ENCODE measurements at places on chromosomes 12 and 14.

DNA sequence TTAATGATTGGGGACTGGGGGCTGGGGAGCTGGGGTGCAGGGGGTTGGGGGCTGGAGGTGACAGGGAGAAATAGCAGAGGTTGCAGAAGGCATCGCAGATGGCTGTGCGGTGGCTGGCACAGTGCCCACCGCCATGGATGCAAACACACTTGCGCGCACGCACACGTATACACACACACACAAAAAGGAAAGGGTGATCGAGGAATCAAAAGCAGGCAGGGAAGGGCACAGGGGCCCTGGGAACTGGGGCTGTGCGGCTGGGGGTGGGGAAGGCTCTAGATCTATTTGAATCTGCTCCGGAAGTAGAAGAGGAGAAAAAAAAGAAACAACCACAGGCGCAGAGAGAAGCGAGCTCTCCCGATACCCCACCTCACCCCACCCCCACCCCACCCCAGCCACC is 39.4 kb downstream of the ZFHX2 start:
- DNase-seq: no peak

DNA sequence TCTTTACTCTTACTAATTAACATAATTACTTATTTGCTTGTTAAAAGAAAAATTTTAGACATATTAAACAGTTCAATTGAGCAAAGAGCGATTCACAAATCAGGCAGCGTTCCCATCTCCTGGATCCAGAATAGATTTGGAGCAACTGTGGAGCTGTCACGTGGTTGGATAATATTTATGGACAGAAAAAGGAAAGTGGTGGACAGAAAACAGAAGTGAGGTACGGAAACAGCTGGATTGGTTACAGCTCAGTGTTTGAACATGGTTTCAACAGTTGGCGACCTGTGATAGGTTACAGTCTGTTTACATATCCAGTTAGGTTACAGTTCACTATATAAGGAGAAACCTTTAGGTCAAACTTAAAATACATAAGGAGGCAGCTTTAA is 19.7 kb upstream of the FAM234B start:
- no peak for DNase-seq

GRCh38 chr12:97024393-97024792 is 117.3 kb downstream of the NEDD1 start:
- no peak for DNase-seq

DNA sequence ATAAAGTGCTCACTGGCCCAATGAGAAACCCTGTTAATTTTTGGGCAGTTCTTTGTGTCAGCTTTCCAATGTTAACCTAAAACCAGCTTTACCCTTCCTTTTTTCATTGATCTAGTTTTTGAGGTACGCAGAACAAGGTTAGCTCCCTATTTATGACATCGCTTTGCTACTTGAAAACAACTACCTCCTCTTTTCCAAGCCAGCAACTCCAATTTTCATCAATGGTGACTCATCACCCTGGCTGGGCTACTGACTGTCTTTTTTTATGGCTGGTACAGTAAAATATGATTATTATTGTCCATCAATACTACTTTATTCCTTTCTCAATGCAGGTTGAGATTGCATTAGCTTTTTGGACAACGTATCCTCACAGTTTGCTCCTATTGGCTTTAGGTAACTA is 22.5 kb upstream of the AKAP6 start:
- no peak for DNase-seq

DNA sequence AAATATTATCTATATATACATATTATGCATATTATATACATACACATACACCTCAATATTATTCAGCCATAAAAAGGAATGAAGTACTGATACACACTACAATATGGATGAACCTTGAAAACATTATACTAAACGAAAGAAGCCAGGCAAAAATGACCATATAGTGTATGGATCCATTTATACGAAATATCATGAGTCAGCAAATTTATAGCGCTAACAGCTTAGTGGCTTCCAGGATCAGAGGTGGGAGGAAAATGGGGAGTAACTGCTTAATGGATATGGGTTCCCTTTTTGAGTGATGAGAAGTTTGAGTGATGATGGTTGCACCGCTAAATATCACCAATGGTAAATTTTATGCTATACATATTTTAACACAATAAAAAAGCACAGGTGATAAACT is 32.7 kb downstream of the PTGER2 start:
- DNase-seq: no peak

DNA sequence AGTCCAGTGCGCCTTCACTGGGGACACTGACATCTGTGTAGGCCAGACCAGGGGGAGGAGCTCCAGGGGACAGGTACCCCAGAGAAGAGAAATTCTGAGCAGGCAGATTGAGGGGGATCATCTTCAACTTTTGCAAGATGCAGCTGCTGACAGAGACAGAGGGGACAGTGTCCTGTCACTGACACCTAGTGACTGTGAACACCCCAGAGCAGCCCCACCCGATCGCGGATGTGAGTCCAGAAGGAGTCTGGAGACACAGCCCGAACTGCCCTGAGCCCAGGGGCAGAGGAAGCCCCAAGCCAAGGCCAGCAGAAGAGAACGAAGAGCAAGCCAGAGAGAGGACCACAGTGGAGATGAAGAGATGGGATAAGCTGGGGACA is 21.7 kb upstream of the LRTM2 start:
- no peak for DNase-seq

GRCh38 chr12:6265038-6265405 is 45.5 kb upstream of the PLEKHG6 start:
- no peak for DNase-seq

DNA sequence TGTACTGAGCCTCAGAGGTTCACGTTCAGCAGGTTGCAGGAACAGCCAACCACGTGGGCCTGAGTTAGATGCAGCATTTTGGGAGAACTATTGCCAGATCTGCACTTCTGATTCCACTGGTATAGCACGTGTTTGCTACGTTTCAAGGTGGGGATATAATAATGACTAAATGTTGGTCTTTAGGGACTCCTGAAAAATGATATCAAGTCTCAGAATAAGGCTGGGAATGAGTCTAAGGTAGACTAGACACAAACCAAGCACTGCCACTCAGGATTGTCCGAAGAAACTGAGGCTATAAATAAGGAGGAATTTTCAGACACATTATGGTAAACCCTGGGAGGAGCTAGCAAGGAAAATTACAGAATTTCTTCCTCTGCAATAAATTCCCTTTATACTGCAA is 98.1 kb downstream of the ESR2 start:
- no peak for DNase-seq

DNA sequence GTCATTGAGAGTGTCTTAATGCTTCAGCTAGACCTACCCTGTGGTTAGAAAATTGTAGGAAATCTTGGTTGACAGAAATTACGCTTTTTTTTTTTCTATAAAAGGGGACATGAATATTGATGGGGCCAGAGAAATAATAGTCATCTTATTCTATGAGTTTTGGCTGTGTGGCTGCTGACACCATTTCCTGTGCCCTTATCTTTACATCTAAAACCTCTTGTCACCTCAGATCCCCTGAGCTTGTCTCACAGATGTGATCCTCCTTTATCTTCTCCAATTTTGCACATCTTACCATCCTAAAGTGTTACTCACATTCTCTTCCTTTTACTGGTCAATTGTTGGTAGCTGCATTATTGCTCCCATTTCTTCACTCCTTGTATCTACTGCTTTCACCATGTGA is 36.1 kb downstream of the ASCL1 start:
- DNase-seq: no peak

GRCh38 chr12:125183187-125184067 is 118.2 kb downstream of the AACS start:
- peak; percentile 69 for DNase-seq

DNA sequence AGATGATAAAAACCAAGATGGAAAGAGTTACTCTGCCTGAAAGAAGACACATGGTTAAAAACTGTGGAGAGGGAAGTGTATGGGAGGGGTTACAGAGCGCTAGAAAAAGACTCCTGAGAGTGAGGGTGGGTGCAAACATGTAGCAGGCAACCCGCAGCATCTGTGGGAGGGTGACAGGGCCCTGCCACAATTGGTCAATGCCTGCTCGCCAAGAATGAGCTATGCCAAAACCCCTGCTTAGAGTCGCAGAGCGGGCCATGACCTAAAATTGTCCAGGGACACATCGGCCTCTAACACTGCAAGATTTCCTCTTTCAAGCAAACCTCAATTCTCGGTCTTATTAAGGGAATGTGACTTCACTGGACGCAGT is 700 bp downstream of the PRKAG1 start:
- DNase-seq: no peak

GRCh38 chr12:107651571-107652449 is 33.8 kb upstream of the PWP1 start:
- no peak for DNase-seq

DNA sequence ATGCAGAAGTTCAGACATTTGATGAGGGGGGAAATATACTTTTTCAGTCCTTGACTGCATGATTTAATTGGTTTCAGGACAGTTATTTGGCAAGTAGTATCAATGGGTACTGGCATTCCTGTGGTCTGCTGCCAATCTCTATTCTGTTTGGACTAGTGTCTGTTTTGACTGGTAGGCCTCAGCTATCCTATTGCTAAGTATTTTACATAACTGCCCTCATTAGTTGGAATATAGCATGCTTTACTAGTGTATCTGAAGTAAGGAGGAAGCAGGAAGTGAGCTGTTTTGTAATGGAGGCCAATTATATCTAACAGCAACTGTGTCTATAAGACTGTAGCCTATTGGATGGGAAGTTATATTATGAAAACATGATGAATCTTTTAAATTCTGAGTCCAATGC is 104.3 kb downstream of the FLRT2 start:
- DNase-seq: no peak

DNA sequence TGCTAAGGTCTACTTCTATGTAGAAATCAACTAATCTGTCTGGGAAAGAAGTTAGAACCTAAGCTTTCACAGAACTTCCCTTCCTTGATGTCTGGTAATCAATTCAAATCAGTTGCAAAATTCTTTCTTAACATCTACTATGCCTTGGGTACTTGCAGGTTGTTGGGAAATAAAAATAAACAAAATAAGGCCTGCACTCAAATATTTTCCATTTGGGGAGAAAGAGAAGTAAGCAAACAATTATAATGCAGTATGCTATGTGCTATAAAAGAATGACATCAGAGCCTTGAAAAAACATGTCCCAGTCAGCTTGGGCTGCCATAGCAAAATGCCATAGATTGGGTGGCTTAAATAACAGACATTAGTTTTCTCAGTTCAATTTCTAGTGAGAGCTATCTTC is 425.9 kb upstream of the DCN start:
- no peak for DNase-seq

GRCh38 chr14:25150934-25151790 is 101.2 kb upstream of the STXBP6 start:
- DNase-seq: no peak

DNA sequence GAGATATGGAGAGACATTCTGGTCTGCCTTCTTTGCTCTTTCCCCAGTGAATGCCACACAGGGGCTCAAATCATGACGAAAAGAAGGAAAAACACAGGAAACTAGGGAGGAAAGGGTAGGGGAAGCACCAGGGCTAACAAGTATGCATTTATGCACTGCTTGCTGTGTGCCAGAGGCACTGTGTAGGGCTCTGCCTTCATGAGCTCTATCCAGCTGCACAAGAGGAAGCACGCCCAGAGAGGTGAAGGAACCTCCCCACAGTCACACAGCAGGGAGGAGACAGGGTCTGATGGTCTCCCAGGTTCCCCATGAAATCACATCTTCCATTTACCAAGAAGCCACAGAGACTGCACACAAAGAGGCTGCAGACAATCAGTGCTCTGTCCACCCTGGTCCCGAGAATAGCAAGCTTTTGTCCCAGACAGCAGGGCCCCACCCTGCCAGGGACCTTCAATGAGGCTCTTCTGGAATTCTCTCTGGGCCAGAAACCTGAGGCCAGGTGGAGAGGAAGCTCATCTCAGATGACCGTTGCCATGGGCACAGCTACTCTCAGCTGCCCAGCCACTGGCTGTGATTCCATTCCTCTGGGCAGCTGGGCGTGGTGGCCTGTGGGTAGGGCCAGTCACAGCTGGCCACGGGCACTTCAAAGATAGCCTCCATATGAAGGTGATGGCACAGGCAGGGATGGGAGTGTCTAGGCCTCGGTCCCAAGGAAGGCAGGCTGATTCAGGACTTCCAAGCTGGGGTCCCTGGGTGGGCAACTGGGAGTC is 7.3 kb upstream of the TRPV4 start:
- DNase-seq: no peak

DNA sequence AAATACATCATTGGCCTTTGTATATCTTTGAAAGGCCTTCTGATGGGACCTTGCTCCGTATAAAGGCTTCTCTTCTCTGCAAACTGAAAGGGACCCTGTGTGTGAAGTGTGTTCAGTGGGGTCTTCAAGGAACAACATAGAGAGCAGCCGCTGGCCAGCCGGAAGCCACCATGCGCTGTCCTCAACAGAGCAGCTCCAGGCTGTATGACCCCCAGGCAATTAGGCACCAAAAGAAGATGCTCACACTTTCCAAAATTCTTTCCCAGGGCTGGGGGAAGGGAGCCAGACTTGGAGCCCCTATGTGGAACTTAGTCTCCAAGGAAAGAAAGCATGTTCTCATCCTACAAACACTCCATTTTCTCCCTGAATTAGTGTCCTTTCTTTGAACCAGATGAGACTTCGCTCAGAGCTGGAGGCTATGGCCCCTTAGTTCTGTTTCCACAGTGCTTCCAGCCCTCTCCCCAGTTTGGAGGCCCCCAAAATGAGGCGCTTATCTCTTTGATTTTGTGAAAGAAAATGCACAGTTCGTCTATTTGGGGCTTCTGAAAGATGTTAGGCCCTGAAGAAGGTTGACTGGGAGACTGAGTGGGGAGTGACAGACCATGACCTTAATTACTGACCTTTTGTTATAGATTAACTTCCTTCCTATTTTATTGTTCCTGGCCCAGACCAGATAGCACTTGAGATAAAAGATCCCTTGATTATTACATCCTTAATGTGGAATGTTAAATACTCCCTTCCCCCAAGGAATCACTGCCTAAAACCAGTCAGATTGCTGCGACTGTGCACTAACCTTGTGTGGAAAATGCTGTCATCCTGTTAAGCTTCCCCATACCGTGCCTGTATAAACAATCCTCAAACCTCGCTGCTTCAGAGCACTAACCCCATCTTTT is 128.3 kb upstream of the FGD4 start:
- DNase-seq: no peak

GRCh38 chr14:62117010-62117750 is 355.0 kb downstream of the SNAPC1 start:
- peak; percentile 8 for DNase-seq

DNA sequence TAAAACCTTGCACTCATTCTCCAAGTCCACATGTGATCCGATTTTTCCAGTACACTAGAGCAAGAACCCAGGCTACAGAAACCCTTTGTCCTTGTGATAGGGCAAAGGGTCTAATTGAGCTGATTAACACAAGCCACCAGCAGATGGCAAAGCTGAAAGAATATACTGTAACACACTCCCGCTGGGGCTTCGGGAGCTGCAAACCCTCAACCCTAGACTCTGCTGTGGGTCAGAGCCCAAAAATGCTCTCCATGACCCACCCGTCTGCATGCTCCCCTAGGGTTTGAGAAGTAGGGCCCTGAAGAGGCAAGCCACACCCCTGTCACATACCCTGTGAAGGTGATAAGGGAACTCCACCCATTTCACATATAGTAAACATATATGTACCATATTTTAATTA is 33.6 kb upstream of the PCNX1 start:
- DNase-seq: no peak

DNA sequence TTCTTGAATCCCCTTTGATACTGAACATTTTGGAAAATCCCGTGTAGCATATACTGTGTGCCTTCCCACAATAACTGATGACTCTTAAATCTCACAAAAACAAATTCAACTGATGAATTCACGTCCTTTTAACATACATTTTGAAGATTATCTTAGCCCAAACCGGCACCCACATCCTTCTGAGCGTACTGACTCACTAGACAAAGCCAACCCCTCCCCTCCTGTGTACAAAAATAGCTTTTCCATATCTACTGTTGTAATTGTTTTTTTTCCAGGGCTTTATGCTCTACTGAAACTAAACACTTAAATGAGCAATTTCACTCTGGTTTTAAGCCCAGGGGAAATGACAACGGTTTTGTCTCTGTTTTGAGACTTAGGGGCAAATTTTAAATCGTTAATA is 109.4 kb upstream of the ATF7IP start:
- DNase-seq: no peak
